ENCODE measurements at places on chromosomes 1 and 21. TPM values are rescaled to one million over a fixed set of nuclear protein-coding genes. Genes with fewer than 3 reads are reported as not detected.

Gene APOBEC4
- 0.78 TPM for total RNA-seq

Gene PDC
- 0.90 TPM for total RNA-seq

Gene CYP4Z1
- 11.7 TPM for total RNA-seq

Gene CFHR5
- 0.29 TPM for total RNA-seq

Gene SLC9C2
- total RNA-seq, result not detected

DNA sequence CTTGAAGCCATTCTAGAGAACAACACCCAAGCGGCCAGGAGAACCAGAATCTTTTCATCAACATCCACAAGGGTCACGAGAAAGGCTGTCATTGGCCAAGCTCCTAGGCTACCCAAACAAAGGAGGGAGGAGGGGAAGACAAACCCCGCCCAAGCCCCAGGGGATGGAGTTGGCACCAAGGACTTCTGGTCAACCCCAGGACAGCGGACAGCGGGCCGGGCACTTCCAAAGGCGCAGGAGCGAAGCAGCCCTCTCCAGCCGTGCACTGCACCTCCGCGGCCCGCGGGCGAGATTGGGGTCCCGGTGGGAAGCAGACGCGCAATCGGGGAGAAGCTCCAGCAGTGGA, at the start of gene CLIC6:
Gene CLIC6 (plus strand): TSS at position 192 of the 346 bp plus-strand sequence. CDS start 395 bp downstream, outside the sequence.
- ATAC-seq, result peak; percentile 7

DNA sequence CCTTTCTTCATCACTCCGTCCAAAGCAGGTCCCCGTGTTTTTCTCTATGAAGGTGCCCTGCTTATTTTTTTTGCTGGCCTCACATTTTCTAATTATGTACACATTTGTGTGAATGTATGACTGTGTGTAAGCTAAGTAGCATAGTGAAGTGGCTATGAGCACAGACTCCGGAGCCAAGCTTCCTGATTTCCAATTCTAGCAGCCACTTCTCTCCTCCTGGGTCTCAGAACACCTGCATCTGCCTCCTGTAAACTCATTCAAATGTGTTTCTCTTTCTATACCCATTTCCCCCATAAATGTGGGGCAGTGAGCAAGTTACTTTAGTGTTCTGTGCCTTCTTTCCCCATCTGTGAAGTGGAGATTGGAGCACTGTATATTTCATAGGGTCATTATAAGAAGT, 2.1 kb downstream of the SLAMF6 start:
- no peak for ATAC-seq

DNA sequence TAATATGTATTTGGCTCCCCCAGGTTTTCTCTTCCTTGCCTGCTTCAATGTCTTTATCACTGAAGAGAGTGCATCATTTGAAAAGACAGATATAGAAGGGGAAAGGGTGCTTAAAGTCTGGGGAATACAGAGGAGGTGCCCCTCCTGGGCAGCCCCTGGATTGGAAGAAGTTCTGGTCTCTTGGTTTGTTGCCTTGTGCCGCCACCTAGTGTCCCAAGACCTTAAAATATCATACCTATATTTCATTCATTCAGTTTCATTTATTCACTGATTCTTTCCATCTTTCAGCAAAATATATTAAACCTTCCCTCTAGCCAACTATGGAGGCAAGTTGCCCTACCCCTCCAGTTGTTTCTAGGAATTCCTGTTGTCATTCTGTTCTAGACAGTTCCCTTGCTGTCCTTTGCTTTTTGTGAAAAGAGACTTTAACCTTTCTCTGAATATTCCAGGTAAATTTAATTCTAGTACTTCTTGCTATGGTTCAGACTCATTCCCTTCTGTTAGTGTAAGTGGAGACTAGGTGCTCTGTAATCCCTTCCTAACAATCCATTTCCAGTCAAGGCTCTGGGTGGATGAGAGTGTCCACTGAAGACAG, 56.1 kb downstream of the MEF2D start:
- peak; percentile 48 for ATAC-seq

GRCh38 chr21:39385299-39386145, 36.6 kb upstream of the HMGN1 start:
- peak; percentile 81 for ATAC-seq

DNA sequence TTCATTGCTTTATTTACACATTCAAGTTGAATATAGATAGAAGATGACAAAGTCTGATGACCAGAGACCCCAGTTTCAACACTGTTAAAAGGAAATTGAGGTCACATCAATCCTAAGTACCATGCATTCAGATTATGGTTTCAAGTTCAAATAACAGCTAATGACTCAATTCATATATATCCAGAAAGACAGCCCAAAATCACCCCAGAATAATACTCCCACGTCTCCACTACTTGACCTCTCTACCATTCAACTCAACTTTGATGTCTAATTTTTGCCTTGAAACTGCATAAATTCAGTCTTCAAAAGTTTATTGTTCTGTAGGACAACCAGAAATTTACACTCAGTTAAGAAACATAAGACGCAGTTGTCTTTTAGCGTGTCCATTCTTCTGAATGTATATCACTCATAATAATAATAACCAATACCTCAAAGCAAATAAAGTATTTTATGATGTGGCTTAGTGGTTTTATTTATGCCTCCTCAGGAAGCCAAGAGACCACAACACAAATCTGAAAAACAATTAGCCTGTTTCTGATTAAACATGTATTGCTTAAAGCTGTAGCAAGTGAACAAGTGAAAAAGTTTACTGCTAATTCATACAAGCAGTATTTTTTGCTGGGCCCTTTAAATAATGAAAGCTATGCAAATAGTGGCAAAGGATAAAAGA, 569.0 kb downstream of the LTN1 start:
- no peak for ATAC-seq

DNA sequence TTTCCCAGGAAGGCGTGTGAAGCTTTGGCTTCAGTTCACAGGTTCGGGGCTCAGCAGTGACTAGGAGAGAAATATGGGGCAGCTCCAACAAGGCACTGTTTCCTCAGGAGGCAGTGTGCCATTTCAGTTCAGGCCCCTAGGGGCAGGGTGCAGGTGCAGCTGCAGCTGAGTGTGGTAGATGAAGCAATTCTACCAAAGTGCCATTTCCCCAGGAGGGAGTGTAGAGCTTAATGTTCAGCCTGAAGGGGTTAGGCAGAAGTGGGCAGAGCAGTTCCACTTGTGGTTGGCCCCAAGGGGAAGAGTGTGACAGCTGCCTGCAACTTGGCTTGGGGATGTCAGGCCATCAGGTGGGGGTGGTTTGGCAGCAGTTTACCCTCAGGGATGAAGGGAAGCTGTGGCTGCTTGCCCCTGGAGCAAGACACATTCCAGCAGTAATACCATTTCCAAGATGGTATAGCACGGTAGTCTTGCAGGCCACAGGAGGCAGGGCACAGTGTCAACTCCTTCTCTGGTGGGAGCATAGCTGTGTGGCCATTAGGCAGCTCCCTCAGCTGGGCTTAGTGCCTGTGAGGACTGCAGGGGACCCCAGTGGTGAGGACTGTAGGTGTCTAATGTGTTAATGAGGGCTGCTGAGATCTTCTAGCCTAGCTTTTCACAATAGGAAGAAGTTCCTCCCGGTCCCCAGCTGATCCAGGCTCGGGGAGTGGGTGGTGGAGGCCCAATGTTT, 34.7 kb downstream of the RGSL1 start:
- ATAC-seq, result no peak

DNA sequence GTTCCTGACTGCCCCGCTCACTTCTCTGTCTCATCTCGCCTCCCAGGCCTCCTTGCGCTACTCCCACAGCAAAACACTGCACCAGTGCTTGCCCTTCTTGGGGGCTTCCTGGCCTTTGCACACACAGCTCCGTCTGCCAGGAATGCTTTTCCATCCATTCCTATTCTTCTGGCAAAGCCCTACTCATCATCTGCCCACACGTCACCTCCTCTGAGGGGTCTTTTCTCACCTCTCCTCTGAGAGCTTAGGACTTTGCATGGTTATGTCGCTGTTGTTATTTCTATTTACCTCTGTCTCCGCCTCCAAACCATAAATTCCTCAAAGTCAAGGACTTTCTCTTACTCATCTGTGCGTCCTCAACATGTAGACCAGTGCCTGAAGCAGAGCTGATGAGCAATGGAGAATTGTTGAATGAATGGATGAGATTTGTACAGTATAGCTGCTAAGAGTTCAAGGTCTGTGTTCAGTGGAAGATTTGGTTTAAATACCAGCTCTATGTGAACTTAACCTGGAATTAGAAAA, 26.4 kb upstream of the BTG2 start:
- ATAC-seq, result no peak

Data from motor neuron (in vitro differentiated cells).